HFFc6 (cell line): ENCODE measurements at places on chromosomes 13 and 19. TPM values are rescaled to one million over a fixed set of nuclear protein-coding genes. Genes with fewer than 3 reads are reported as not detected.

Gene SH2D3A
- total RNA-seq = not detected in 2 replicates

Gene RRAS
- total RNA-seq = 133 to 162 TPM (median 137 TPM) in 3 replicates

Gene ADGRE2
- total RNA-seq = 0.05 to 0.15 TPM in 2 of 3 replicates, not detected in the other

Gene SIGLEC6
- total RNA-seq = not detected in 3 replicates
